ENCODE measurements at places on chromosomes 6 and 20.

DNA sequence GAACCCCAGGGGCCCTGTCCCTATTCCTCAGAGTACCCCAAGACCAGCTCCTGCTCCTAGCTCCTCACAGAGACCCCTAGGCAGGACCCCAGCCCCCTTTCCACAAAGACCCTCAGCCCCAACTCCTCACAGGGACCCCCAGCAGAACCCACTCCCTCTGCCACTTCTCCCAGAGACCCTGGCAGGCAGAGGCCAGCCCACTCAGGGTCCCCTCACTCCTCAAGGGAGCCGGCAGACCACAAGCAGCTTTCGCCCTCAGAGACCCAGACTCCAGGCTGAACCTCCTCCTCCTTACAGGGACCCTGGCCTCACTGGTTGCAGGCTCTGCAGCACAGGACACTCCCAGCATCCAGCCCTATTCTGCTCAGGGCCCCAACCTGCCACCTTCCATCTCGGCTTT, 575 bp downstream of the SLC44A4 start:
- DNase-seq = no peak

DNA sequence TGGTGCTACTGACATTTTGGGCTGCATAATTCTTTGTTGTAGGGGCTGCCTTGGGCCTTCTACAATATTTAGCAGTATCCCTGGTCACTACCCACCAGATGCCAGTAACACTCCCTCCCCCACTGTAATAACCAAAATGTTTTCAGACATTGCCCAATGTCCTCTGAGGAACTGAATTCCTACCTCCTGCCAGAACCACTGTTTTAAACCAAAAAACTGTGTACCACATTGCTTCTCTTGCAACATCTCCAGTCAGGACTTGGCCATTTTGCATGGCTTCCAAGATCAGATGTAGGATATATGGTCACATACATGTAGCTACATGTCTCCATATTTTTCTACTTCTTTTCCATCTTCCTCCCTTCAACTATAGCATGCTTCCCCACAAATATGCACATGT, 97.4 kb upstream of the IFNGR1 start:
- no peak for DNase-seq

DNA sequence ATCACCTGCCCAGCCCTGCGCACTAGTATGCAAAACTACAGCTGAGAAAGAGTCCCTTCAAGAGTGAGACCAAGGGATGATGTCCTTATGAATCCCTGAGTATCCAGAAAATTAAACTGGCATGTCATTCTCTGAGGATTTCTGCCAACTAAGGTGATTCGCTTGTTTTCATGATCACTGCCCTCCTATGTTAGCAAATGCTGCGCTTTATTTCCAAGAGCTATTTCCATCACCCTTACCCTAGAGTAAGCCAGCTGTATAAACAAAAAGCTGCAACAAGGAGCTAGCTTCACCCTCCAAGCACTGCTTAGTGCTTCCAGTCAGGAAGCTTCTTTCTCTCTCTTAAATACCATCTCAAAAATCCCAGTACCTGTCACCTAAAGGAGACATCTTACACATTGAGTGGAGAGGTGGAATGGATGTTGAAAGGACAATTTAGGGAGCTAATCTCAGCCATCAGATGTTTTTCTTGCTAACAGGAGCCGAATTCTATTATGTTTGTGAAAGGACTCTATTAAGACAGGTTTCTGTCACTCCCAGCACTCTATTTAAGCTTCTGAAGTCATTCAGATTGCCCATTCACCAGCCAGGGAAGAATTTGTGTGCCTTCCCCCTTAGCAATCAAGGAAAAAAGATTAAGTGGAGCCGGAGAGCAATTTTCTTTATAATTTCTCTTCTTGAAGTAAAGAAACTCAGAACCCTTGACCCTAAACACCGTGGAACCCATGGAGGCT, 322.2 kb downstream of the NRN1 start:
- no peak for DNase-seq

- DNase-seq = no peak
These were observed 51.5 kb downstream of the KCNS1 start for GRCh38 chr20:45049438-45049837.

DNA sequence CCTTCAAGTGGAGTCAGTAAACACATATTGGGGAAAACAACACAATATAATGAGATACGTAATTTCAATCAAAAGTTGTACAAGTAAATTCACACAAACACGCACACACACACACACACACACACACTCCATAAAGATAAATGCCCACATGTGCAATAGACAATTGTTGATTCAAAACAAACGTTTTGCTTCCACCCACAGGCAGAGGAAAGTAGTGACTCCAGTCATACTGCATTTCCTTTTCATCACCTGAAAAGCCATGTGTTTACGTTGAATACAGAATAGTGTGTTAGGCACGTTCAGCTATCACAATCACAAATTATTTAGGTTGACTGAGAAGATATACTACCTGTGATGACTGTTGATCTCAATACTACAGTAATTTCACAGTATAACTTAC, 443.8 kb upstream of the MANEA start:
- no peak for DNase-seq

DNA sequence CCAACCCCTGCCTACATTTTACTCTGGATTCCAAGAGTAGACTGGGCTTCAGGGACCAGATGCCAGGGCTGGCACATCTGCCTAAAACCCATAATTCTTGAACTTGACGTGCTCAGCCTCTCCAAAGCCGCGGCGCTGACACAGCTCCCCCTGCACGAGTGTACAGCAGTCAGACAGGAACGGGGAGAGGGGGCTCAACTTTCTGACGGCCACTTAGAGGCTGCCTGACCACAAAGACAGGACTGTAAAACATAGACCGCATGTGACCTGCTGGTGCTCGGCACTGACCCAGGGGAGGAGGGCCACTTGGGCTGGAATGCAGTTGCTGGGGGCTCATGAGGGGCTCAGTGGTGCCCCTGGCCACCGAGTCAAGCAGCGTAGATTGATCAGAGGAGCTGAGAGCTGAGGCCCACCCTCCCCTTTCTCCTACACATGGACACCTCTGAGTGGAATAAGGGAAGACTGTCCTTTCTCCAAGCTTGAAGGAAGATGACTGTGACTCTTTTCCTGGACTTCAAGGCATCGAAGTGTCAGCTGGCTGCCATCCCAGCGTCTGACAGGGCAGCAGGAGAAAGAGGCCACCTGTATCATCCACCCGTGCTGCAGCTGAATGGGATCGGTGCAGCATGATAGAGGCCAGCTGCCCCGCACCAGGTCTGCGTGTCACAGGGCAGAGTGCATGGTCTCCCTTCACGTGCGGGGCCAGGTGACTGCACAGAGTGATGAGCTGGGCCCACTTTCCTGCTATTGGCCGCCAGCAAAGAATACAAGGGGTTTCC, 171.3 kb upstream of the AGPAT4 start:
- DNase-seq = no peak

GRCh38 chr6:13261464-13261994, 66.8 kb downstream of the TBC1D7 start:
- DNase-seq = no peak

GRCh38 chr6:157244175-157244574, 79.1 kb downstream of the TMEM242 start:
- DNase-seq = no peak

GRCh38 chr20:8043687-8044282, 24.2 kb upstream of the TMX4 start:
- DNase-seq = no peak

- no peak for DNase-seq
These were observed 38.4 kb downstream of the PPP1R3G start for GRCh38 chr6:5123296-5124143.

DNA sequence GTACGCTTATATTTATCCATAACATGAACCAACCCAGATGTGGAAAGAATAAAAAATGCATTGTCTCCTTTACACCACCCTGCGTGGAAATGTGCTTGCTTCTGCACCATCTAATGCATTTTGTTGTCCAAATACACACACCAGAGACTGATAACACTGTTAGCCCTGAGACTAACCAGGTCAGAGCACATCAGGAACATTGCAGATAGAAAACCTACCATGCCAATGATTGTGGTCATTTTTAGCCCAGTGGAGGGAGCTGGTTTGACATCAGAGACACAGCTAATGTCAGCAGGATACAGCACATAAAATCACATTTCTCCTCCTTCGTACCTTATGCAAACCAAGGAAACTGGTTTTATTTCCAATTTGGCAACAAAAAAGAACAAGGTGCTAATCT, 528.7 kb downstream of the DOK5 start:
- no peak for DNase-seq

- no peak for DNase-seq
These were observed 170.7 kb upstream of the PMEPA1 start for GRCh38 chr20:57880571-57880892.

DNA sequence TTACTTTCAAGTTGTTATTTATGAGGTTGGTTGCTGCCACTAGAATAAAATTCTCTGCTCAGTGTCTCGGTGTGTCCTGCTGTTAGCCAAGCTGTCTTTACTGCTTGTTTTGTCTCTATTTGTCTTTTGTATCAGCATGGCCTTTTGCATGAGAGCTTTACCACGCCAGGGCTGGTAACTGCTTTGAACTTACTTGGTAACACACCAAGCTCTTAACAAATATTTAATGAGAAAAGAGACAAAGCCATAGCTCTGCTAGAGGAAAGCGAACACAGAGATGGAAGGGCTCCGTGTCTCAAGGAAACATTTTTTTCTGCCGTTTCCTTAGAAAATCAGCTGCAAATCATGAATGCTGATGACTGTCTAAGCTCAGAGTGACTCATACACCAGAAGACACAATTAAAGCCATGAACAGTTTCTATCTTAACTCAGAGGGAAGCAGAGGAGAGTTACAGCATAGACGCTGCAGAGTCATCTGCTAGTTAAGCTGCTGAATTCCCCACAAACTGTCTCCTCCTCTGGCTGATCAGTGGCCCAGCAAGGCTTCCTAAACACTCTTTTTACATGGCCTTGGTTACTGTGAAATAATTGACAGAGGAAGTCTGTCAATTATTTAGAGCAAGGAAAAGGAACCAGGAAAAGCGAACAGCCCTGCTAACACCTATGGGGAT, 44.8 kb downstream of the AGPAT4 start:
- DNase-seq = no peak
